GF-D8 (cell line): ENCODE measurements at places on chromosomes 2 and 18.

DNA sequence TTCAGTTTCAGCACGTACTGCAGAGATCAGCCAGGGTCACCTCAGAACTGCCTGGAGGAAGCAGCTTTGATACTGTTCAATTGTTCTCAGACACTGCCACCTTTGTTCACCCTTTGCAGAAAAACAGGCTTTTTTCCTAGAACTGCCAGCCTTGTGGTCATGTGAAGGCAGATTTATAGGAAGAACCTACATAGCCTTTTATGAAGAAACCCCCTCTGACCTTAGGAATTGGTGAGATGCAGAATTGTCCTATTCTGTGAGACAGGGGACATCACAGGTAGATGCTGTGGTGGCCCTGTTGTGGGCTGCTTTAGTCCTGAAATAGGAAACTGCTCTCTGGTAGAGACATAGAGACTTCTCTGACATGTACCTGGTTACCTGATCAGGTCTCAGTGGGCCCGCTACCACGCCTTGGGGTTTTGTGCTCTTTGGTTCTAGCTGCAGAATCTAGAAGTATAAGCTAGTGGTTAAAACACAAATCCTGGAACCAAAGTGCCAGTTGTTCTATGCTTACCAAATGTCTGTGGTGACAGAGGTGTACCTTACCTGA is 206.6 kb downstream of the AGPS start:
- no peak for DNase-seq

GRCh38 chr2:68970566-68971265 is 3.7 kb upstream of the GKN1 start:
- no peak for DNase-seq

GRCh38 chr2:130336877-130337734 is 5.6 kb upstream of the IMP4 start:
- DNase-seq = no peak

- no peak for DNase-seq
These were observed 147.0 kb downstream of the GCA start for GRCh38 chr2:162490761-162491470.

- no peak for DNase-seq
These were observed 15.0 kb downstream of the NCKAP5 start for GRCh38 chr2:133553251-133553650.

DNA sequence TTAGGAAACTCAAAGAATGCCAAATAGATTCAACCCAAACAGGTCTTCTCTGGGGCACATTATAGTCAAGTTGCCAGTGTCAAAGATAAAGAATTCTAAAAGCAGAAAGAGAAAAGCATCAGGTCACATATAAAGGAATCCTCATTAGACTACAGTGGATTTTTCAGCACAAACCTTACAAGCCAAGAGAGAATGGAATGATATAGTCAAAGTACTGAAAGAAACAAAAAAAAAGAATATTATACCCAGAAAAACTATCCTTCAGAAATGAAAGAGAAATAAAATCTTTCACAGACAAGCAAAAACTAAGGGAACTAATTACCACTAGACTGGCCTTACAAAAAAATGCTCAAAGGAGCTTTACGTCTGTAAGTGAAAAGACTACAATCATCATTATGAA is 65.5 kb downstream of the TBR1 start:
- no peak for DNase-seq

GRCh38 chr2:216216951-216217903 is 108.1 kb downstream of the XRCC5 start:
- no peak for DNase-seq

DNA sequence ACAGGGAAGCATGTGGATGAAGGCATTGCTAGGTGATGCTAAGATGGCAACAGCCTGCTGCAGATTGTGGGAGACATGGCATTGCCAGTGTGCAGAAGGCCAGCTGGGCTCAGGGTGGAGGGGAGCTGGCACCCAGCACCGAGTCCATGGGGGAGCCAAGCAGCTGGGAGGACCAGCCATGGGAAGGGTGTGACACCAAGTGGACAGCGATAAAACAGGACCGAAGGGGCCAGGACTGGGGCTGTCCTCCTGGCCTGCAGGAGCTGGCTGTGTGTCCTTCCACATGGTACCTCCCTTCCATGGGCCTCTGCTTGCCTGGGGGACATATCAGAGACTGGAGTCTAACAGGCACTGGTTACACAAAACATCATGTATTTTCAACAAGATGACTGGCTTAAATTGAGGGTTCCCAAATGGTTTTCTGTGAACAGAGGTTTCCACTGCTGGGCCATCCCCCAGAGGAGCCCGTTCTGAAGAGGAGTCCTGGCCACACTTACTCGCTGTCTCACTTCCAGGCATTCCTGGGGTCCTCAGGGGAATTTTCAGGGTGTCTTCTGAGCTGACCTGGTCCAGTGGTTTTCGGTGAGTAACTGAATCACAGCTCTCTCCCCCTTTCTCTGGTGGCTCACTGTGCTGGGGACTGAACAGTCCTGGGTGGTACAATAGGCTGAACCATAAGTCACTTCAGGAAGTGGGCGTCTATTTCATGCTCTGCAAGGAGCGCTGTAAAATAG is 60.4 kb upstream of the TNP1 start:
- DNase-seq = no peak

DNA sequence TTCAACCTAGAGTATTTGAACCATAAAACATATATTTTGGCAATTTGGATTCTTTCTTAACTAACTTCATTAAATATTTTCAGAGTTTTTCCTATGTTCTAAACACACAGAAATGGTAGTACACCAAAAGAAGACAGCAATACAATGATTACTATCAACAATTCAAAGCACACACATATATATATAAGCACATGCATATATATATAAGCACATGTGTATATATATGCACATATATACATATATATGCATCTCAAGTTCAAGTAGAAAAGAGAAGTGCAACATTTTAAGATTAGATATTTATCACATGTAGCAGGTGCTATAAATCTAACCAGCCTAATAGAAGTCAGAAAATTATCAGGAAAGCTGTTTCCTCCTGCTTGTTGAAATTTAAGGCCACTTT is 320.9 kb upstream of the FSIP2 start:
- DNase-seq = no peak

- no peak for DNase-seq
These were observed 53.7 kb downstream of the THUMPD2 start for GRCh38 chr2:39725401-39725800.

DNA sequence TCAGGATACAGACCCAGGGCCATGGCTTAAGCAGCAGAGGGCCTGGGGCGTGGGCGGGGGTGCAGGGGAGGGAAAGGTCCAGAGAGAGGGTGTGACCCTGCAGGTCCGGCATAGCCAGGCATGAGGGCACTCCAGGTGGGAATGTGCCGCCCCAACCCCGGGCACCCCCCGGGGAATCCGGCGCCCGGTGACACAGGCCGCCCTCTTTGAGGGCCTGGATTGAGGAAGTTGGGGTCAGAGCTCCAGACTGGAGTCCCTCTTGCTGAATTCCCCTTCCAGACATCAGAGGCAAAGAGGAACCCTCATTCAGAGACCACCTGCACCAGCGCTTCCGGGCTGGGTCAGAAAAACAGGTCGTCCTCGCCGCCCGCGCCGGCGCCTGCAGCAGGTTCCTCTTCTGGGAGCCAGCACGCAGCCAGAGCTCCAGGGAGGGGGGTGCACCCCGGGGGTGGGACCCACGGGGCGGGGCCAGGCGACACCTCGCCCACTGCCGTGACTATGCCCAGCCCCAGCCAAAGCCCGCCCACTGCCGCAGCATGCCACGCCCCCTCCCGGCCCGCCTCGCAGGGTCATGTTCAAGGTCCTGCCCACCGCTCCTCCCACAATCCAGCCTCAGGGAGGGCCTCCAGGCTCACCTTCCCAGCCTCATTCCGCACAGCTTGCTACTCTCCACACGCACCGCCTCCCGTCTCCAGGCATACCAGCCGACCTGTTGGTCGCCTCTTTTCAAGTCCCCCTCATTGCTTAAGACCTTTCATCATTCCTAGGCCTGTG is 98.3 kb upstream of the ID2 start:
- peak; percentile 89 for DNase-seq

DNA sequence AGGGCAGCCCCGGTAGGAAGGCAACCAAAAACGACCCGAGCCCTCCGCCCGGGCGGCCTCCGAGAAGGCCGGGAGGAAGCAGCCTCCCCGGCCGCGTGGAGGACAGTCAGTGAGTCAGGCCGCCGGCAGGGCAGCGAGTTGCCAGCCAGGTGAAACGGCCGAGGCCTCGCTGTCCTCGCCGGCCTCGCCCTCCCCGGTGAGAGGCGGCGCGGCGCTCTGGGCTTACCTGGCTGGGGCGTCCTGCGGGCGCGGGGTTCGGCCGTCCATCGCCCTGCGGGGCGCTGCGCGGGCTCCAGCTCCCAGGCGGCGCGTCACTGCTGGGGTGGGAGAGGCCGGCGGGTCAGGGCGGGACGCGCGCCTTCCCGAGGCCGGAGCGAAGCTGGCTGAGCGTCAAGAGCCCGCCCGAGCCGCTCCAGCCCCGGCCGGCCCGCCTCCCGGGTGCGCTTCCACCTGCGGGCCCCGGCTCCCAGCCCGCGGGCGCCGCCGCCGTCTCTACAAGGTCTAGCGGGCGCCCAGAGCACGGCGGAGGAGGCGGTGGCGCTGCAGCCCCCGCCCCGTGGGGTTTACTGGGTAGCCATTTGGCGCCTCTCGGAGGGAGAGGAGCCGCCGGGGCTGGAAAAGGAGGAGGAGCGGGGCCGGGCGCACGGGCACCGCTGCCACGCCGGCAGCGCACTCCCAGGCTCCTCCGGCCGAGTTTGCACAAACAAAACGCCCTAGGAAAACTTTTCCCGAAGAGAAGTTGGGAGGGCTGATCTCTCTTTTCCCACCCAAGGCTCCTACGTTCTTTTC is 499 bp downstream of the COBLL1 start:
- no peak for DNase-seq

GRCh38 chr2:145631561-145631960 is 1111.6 kb upstream of the ZEB2 start:
- no peak for DNase-seq

GRCh38 chr2:181810823-181811695 is 80.5 kb upstream of the ITPRID2 start:
- DNase-seq = no peak

- no peak for DNase-seq
These were observed 178.8 kb downstream of the ICOS start for GRCh38 chr2:204115137-204116056.

GRCh38 chr18:79748321-79749180 is 49.2 kb upstream of the KCNG2 start:
- DNase-seq = no peak

DNA sequence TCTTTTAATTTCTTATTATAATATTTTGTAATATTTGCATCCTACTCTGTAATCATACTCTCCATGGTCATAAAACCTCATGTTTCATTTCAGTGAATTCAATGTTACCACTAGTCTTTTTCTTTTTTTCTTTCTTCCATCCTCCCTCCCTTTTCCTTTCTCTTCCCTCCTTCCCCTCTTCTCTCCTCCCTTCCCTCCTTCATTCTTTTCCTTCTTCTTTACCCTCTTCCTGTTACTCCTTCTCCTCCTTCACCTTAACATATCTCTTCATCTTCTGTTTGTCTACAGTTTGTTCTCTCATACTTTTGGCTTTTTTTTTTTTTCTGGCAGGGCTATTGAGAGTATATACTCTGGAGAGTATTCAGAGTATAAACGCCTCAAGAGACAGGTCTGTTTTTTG is 491.6 kb upstream of the ID2 start:
- DNase-seq = no peak

DNA sequence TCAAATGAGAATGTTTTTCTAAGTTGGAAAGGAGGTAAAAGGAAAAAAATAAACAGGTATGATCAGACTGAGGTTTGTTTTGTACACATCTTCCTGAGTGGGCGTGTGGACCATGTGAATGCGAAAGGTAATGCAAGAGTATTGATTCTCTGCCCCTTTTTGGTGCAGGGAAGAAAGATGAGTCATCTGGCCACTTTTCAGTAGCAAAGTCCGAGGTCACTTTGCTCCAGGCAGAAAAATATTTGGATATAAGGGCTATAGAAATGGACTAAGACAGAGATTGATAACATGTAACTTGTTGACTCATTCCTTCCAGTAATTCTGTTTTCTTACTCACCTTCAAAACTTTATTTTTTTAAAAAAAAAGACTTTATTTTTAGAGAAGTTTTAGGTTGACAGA is 130.5 kb downstream of the DSEL start:
- no peak for DNase-seq

DNA sequence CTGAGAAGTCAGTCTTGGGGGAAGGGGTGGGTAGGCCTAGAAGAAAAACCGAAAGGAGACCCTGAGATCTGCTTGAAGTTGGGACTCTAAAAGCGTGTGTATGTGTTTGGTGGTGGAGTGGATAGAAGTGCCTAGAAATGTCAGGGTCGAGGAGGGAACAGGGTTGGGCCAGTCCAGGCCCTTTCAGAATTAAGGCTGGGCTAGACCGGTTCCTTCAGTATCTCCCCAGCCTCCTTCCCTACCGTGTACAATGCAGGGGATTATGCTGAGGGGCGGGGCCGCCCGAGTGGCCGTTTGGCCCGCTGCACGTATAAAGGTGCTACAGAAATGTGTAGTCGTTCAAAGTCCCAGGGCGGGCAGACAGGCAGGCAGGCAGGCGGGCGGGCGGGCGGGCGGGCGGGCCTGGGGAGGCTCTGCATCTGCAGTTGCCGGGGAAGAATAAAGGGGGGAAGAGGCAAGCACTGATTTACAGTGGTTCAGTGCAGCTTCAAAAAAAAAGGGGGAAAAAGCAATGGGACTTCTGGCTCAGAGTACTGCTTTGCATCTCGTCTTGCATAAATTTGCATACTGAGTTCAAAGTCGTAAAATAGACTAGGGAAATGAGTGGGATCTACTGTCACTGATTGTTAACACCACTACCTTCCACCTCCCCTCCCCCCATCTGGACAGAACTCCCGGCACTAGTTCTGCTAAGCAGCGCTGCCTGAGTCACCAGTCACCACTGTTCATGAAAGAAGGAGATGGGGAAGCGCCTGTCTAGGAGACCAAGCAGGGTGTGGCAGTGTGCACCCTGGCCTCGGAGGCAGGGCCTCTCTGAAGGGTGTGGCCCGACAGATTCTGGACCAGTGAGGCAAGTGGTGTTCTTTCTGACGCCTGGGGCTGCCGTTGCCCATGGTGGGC is 3.6 kb downstream of the IGFBP2 start:
- DNase-seq = no peak

GRCh38 chr18:46061387-46061786 is 10.7 kb downstream of the PSTPIP2 start:
- DNase-seq = no peak

DNA sequence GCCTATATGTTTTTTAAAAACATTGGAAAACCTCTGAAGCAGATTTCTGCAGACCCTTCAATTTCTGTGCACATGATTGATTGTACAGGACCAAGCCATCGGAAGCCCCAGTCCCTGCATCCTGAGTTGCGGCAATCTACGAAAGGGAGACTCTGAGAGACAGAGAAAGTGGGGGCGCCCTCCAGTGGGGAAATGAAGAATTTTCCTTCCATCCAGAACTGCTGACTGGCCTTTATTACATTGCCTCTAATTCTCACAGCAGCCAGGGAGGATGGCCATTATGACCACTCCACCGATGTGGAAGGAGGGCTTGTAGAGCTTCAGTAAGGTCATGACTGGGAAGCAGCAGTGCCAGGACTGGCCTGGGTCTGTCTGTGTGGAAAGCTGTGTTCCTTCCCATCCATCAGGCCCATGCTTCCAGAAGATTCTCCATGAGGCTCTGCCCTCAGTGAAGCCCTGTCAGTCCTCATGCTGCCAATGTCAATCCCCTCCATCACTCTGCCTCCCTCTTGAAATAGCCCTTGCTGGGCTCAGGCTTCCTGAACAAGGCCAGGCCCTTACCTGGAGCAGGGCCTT is 20.0 kb upstream of the RESP18 start:
- DNase-seq = peak; percentile 8
